Trophoblast cell (in vitro differentiated cells and primary cell): ENCODE measurements at places on chromosomes 6 and 20.
A peak's percentile ranks its signal among the peaks of the same experiment; 100 is the strongest.

- DNase-seq: no peak
Observed at GRCh38 chr6:164130151-164130550, 715.6 kb downstream of the QKI start.

- no peak for DNase-seq
Observed at GRCh38 chr6:43274916-43275597, 23.0 kb upstream of the SLC22A7 start.

- DNase-seq: no peak
Observed at GRCh38 chr6:35047265-35048011, 93.7 kb downstream of the TCP11 start.

GRCh38 chr6:147071776-147072175 lies 132.4 kb upstream of the STXBP5 start:
- no peak for DNase-seq

GRCh38 chr6:138847884-138848283 lies 52.0 kb downstream of the ECT2L start:
- peak; percentile 84 for DNase-seq

GRCh38 chr20:24629668-24630067 lies 160.2 kb downstream of the SYNDIG1 start:
- no peak for DNase-seq

- DNase-seq: no peak
Observed at GRCh38 chr6:36113703-36114102, 16.6 kb upstream of the MAPK13 start.

DNA sequence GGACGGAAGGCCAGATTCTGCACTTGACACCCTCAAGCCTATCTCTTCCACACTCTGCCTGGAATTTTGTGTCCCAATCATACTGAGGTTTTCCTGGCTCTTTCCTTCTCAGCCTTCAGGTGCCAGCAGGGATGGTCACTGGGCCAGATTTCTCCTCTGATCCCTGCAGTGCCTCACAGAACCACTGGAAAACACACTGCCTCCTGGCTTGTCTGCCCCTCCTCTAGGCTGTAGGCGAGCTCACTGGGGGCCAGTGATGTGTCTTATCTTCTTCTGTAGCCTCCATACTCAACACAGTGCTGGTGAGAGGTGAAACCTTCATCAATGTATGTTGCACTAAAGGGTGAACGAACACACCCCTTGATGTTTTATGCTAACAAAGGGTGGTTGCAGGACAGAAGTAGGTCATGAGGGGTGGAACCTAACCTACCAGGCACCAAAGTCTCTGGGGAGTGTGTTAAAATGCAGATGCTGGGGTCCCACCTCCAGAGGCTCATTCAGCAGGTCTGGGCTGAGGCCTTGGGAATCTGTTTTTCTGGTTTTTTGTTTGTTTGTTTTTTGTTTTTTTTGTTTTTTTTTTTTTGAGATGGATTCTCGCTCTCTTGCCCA lies 80.3 kb downstream of the CDH26 start:
- DNase-seq: no peak

DNA sequence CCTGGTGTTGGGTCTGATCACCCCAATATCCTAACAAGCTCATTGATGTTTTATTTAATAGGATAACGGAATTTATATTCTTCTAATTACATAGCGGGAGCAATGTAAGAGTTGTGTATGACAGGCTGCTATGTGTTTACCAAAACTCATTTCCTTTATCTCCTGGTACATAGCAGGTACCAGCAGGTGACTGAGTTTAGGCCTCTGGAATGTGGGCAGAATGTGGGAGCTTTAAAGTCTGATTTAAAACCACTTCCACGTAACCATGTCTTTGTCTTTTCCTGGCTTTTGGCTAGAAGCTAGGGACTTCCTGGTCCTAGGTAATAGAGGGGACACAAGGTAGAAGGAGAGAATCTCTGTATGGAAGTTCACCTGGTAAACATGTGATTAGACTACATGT lies 504.6 kb upstream of the SYNCRIP start:
- DNase-seq: peak; percentile 88

DNA sequence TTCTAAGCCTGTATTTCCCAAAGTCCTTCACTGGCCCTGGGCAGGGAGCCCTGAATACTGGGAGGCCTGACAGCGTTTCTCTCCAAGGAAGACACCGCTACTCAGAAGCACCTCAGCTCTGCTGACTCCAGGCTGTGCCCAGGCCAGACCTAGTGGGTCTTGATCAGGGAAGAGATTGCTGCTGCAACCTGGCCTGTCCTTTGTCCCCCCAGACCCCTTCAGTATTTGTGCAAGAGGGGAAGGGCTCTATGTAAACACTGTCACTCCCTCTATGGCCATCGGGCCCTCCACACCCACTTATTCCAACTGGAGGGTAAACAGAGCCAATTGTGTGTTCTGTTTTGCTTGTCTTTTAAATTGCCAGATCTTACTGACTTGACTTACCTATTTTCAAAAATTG lies 20.6 kb downstream of the PLEKHG1 start:
- DNase-seq: no peak

DNA sequence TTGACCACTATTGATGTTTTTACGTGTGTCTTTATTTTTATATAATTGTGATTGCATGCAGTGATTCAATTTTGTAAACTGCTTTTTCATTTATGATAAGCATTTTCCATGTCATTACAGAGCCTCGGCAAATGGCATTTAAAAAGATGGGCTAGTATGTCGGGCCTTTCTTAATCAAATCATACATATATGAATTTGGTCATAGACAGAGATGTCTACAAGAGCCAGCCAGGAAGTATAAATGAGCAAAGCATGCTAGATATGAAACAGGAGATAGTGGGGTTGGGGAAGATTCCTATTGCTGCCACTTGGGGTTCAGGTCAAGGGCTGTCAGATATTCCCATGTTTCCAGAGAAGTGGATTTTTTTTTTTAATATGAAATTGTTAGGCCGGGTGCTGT lies 20.0 kb downstream of the KIF3B start:
- no peak for DNase-seq

DNA sequence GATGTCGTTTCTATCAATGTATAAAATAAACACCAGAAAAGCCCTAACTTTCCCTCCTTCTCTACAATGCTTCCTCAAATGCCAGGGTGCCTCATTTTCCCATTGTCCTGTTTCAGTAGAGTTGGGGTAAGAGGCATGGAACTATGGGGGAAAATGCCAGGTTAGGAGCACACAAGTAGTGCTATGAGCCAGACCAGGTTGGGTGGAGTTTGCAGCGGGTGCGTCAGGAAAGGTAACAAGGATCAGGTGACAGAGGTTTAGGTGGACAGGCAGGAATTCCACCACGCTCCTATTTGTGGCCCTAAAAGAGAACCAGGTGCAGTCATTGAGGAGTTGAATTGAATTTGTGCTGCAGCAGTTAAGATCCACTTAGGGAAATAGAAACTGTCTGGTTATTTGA lies 36.5 kb downstream of the SYTL3 start:
- no peak for DNase-seq

DNA sequence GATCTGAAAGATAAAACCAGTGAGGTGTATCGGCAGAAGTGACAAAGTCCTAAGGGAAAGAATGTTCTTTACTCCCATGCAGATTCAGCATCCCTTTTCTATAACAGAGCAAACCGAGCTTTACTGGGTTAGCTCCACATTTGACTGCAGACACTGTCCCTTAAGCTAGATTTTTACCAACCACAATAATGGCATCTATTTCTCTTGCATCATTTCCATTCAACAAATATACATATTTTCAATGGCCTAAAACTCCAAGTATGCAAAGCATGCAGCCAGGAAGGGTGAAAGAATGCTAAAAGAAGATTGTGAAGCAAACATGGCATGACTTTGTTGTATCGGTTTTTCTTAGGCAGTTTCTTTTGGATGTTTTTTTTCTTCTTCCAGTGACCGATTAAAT lies 255.4 kb downstream of the OGFRL1 start:
- peak; percentile 39 for DNase-seq

GRCh38 chr6:19269341-19269898 lies 567.8 kb upstream of the ID4 start:
- peak; percentile 68 for DNase-seq

DNA sequence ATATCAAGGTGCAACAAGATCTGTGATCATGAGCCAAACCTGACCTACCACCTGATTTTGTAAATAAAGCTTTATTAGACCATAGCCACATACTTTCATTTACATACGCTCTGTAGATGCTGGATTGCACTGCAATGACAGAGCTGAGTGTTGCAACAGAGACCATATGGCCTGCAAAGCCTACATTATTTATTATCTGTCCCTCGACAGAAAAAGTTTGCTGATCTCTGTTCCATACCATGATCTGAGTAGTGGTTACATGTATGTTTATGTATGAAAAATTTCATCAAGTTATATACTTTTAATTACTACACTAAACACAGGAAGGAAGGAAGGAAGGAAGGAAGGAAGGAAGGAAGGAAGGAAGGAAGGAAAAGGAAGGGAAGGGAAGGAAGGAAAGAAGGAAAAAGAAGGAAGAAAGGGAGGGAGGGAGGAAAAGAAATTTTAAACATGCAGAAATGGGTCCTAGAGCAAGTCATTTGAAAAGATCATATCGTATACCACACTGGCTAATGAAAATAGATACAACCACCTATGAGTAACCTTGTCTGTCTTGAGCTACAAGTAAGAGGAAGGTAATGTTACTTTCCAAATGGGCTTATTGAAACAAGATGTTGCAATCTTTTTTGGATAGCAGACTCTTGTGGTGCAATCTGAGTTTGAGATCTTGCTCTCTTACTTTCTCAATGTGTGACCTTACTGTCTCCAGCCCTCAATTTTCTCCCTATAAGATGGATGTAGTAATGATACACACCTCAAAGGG lies 441.0 kb downstream of the KIF16B start:
- DNase-seq: no peak

GRCh38 chr20:29762620-29763019 lies 1494.8 kb upstream of the DEFB115 start:
- no peak for DNase-seq
